NCI-H146 (cell line): ENCODE measurements at places on chromosomes 1 and 21.

- no peak for DNase-seq
These were observed 336.5 kb downstream of the KCNH1 start for GRCh38 chr1:210797422-210797821.

DNA sequence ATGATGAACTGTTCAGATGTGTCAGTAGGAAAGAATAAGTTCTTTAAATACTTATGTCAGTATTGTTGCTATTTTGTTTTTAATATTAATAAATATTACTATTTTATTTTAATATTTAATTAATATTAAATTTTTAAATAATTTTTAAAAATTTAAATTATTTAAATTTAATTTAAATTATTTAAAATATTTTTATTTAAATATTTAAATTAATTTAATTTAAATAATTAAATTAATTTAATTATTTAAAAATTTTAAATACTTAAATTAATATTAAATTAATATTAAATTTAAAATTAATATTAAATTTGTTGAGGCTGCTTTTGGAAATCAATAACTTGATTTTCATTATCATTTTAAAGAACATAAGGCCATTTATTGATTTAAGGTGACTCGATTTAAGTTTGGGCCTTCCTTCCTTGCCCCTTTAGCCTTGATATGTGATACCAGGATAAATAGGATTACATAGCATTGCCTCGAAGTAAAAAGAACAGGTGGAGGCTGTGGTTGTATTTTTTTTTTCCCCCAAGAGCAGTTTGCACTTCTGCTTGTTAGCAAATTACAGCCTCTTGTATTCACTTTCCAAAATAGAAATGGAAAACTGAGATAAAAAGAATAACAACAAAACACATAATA, 915.2 kb downstream of the TTLL7 start:
- DNase-seq = no peak

DNA sequence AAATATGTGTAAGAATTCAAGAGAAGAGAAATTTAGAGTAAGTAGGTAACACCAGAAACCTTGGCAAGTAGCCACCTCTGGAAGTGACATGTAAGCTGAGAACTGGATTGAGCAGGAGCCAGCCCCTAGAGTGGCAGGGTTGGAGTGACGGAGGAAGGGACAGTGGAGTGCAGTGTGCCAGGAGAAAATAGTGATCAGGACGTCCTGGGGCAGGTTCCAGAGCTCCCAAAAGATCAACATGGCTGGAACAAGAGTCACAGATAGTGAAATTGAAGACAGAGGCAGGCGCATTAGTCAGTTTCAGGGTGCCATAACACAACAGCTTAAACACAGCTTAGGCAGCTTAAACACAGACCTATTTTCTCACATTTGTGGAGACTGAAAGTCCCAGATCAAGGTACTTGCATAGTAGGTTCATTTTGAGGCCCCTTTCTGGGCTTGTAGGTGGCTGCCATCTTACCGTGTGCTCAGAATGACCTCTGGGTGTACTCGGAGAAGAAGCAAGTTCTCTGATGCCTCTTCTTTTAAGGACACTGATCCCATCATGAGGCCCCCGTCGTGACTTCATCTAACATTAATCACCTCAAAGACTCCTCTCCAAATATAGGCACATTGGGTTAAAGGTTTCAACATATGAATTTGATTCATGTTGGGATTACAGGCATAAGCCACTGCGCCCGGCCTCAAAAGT, 37.2 kb downstream of the GNPAT start:
- no peak for DNase-seq

DNA sequence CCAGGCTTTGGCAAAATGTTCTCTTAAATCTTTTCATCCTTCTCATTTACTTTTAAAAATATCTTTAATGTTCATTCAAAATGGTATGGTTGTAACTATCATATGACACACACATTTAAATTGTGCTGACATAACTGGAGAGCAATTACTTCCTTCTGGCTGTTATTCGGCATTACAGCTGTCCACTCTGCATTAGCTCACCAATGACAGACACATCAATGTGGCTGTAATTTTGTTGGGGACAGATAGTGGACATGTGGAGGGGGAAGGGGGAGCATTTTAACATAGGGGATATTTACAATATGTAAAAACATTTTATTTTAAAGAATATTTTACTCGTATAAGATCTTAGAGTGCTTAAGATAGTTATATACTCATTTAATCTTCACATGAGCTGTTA, 319.8 kb downstream of the HMCN1 start:
- DNase-seq = no peak

DNA sequence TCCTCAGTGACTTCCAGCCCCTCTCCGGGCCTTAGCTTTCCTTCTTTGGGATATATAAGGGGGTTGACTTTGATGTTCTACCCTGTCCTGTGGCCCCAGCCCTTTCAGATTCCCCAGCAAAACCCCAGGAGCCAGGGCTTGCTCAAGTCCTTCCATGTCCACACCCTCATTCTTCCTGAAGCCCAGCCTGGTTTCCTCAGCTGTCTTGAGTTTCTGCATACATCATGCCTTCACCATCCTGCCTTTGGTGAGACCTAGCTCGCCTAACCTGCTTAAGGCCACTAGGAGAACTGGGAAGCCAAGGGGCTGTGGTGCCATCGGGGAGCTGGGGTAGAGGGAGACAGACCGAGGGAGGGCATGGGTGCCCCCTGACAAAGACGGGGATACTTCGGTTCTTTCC, 17.2 kb upstream of the PEF1 start:
- no peak for DNase-seq
